Astrocyte (in vitro differentiated cells and primary cell): ENCODE measurements at places on chromosomes 12 and 14.

DNA sequence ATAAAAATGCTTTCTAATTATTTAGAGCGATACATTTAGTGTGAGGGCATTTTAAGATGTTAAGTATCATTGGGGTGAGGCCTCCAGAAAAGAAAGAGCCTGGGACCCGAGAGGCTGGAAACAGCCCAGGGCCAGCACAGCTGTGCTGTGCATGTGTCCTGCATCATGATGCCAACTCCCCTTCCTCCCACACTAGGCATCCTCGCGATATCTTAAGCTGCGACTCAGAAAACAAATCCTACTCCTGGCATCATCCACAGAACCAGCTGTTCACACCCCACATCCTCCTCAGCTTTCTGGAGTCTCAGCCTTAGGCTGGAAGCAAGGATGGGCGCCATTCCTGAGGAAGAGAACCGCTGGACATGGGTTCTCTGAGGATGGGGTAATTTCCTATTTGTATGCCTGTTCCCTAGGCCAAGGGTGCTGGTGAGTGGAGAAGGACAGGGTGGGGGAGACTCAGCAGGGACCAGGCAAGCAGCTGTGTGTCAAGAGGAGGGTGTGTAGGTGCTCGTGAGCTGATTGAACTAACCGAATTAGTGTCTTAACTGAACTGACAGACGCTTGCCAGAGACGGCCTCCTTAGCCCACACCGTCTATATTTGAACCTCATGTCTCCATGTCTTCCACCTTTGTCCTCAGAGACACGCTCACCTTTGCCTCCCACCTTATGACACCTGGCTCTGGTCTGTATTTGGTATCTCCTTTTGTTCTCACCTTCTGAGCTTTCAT, 15.6 kb upstream of the MCRS1 start:
- DNase-seq: no peak

- DNase-seq: no peak
Measured at GRCh38 chr14:89794096-89794495, 160.4 kb downstream of the EFCAB11 start.

GRCh38 chr12:19045426-19045825, 84.1 kb upstream of the PLEKHA5 start:
- DNase-seq: peak; percentile 33

- no peak for DNase-seq
Measured at GRCh38 chr12:47417955-47418354, 287.9 kb downstream of the RPAP3 start.

DNA sequence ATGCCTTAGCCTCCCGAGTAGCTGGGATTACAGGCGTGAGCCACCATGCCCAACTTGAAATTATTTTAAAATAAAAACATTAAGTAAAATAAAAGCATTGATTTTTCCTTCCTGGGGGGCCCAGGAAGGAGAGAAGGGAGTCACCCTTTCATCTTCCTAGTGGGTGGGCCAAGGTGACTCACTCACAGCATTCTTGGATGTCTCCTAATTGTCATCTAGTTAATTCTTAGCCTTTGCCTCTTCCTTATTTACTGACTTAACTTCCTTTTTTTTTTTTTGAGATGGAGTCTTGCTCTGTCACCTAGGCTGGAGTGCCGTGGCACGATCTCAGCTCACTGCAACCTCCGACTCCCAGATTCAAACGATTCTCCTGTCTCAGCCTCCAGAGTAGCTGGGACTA, 29.2 kb downstream of the TMEM120B start:
- no peak for DNase-seq

DNA sequence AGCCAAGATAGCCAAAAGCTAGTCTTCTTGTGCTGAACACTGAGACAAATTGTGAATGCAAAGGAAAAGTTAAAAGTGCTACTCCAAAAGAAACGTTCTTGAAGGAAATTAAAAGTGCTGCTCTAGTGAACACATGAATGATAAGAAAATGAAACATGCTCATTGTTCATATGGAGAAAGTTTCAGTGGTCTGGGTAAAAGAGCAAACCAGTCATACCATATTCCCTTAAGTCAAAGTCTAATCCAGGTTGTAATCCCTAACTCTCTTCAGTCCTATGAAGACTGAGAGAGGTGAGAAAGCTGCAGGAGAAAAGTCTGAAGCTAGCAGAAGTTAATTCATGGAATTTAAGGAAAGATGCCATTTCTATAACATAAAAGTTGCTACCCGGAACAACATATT, 121.5 kb downstream of the MNAT1 start:
- no peak for DNase-seq

DNA sequence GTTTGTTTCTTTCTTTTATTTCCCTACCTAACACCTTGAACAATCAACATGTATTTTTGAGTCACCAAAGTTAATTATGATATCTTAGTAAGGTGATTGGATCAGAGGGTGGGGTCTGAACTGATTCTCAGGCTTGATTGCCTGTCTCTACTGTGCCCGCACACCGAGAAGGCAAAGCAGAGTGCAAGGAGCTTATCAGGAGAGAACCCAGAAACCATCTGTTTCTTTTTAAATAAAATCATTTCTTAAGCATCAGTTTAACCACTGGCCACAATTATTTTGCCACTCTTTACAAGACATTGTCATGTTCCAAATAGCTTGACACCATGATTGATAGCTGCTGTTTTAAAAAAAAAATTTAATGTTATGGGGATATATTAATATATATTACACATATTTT, 3.1 kb downstream of the GARIN2 start:
- DNase-seq: no peak

- no peak for DNase-seq
Measured at GRCh38 chr14:100861937-100862247, 36.0 kb downstream of the MEG3 start.

DNA sequence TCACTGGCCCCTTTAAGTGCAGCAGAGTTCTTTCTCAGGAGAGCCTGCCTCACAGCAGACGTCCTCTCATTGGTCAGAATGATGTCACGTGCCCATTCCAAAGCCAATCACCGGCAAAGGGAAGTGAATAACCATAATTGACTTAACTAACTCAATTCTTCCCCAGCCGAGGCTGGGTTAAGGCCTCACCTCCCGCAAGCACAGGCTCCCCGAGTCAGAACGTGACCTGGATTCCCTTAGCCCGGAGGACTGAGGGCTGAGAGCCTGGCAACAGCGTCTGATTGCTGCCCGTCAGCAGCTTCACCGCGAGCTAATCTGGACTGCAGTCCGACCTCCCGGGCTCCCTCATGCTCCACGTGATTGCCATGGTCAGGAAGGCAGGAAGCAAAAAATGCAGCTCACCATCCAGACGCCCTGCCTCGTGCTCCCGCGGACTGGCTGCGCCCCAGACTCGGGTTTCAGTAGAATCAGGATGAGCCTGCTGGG, 92.1 kb upstream of the FZD10 start:
- DNase-seq: no peak

- no peak for DNase-seq
Measured at GRCh38 chr12:43072431-43072830, 479.6 kb downstream of the ADAMTS20 start.
